ENCODE measurements at places on chromosomes 16 and 17.

DNA sequence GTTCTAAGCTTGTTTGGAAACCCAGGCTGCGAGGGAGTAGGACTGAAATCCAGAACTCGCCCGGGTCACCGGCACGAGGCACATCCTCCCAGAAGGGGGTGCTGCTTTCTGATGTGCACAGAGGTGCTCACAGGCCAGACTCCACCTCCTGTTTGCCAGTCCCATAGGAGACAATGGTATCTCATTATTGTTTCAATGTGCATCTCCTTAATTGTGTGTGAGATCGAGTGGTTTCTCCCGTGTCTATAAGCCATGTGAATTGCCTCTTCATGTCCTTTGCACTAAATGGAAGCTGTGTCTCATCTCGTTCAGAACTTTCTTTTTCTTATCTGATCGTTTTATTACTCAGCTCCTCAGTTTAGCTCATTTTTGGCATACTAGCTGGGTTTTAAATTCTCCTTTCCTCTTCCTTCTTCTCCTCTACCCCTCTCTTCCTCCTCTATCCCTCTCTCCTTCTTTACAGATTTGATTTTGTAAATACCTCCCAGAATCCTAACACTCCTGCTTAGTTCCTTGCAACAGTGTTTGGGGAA lies 32.1 kb upstream of the PRKCB start:
- DNase-seq, result peak; percentile 77

GRCh38 chr17:73135766-73136165 lies 29.0 kb upstream of the SSTR2 start:
- DNase-seq, result no peak

DNA sequence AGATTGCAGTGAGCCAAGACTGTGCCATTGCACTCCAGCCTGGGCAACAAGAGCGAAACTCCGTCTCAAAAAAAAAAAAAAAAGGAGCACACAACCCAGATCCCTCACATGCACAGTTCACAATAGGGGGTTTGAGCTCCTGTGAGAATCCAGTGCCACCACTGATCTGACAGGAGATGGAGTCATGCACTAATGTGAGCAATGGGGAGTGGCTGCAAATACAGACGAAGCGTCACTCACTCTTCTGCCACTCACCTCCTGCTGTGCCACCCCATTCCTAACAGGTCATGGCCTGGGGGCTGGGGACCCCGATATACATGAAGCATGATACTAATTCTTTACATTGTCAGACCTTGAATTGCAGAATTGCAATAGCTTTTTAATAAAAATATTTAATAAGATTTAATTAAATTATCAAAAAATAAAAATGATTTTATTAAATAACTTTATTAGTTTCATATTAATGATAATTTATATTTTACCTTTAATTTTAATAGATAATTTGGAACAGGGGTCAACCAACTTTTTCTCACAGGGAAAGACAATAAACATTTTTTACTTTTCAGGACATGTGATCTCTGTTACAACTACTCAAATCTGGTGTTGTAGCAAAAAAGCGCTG lies 171.4 kb downstream of the COPRS start:
- no peak for DNase-seq

GRCh38 chr16:70686376-70687101 lies 686 bp upstream of the MTSS2 start:
- DNase-seq, result no peak

GRCh38 chr16:83603723-83604570 lies 203.8 kb upstream of the HSBP1 start:
- DNase-seq, result no peak

All from hematopoietic multipotent progenitor cell treated with erythropoietin and hydrocortisone succinate and interleukin-3 and kit ligand, for 8 days (in vitro differentiated cells).